ENCODE measurements at places on chromosomes 1 and 21.

DNA sequence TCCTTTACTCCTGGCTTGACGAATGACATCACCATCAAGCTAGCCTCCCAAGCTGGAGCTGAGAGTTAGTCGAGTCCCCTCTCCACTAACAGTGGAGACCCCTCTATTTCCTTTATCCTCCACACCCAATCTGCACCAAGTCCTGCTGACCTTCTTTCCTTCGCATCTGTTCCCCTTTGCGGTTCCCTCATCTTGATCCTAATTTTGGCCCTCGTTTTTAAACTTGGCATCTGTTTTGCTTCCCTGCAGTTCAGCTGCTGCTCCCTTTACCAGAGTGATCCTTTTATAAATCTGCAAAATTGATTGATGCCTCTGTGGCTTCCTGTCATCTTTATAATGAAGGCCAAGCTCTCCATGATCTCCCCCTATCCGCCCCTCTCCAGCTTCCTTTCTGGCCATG lies 49.0 kb upstream of the TSPAN2 start:
- no peak for DNase-seq

DNA sequence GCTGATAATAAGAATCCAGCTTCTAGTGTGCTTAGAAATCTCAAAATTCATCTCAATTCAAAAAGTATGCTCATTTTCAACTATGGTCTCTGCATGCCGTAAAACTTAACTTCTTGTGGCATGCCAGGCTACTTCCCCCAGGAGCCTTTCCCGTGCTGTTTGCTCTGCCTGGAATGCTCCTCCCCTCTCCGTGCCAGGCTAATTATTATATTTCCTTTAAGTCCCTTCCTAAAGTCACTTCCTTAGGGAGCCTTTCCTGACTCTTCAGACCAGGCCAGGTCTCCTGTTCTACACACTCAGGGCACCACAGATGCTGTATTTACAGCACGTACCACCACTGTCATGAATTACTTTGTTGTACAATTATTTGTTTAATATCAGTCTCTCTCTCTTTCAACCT lies 67.1 kb upstream of the PPP2R5A start:
- DNase-seq, result no peak

GRCh38 chr1:184052194-184052559 lies 647 bp downstream of the TSEN15 start:
- DNase-seq, result no peak

- no peak for DNase-seq
These were observed 120.7 kb downstream of the LMX1A start for GRCh38 chr1:165235777-165236291.

GRCh38 chr1:33237579-33237978 lies 18.7 kb upstream of the ZNF362 start:
- no peak for DNase-seq

DNA sequence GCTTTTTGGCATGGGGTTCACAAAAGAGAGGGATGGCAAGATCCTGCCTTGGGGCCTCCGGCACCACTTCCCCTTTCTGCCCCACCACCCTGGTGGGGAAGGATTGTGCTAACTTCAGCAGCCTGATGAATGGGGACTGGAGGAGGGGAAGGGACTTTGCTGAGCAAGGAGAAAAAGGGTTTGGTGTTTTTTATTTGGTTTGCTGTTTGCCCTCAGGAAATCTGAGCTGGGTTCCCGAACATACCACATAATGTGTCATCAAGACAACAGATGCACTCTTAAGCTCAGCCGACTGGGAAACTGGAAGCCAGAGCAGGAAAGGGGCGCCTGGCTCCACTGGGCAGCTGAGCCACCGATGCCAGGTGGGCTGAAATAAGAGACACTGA lies 19.8 kb downstream of the OLFML2B start:
- DNase-seq, result no peak

DNA sequence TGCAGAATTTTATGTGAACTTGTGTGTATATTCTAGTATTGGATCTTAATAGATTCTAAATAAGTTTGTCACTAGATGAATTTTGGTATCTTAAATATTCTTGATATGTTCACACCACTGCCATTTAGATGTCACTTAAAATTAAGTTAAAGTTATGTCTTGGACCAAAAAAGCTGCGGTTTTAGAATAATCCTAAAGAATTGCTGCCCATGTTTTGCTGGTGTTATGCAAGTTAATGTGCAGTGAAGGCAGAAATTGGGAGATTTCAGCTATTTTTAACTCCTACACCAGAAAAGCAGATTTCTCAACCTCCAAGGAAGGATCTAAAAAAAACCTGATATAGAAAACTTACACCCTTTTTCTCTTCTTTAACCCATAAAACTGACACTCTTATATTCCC lies 757 bp downstream of the ACADM start:
- DNase-seq, result no peak

- DNase-seq, result no peak
These were observed 87.1 kb downstream of the PGBD5 start for GRCh38 chr1:230339033-230339432.

DNA sequence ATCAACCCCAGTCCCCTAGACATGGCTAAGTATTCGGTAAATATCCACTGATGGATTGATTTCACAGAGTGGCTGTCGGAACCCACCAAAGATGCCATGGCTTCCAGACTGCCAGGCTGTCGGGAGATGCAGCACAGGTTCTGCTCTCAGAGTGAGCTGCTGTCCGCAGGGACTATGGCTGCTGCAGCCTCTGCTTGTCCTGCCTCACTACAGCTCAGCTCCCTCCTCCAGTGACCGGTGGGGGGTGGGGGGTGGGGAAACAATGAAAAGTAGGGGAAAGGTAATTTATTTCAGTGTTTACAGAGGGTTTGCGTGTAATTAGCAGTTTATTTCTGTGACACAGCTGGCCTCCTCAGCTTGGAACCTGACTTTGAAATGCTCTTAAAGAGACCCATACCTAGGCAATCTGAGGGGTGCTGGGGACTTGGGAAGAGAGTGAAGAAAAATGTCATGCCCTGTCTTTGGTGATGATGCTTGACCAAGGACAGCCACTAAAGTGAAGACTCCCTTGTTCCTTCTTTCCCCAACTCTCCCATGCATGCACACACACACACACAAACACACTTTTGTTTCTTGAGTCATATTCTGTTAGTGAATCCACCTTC lies 109.0 kb downstream of the CACNA1E start:
- DNase-seq, result no peak

GRCh38 chr1:198651650-198652400 lies 13.0 kb downstream of the PTPRC start:
- no peak for DNase-seq

Measured in SW 1271 (cell line).